ENCODE measurements at places on chromosomes 2 and 18.

DNA sequence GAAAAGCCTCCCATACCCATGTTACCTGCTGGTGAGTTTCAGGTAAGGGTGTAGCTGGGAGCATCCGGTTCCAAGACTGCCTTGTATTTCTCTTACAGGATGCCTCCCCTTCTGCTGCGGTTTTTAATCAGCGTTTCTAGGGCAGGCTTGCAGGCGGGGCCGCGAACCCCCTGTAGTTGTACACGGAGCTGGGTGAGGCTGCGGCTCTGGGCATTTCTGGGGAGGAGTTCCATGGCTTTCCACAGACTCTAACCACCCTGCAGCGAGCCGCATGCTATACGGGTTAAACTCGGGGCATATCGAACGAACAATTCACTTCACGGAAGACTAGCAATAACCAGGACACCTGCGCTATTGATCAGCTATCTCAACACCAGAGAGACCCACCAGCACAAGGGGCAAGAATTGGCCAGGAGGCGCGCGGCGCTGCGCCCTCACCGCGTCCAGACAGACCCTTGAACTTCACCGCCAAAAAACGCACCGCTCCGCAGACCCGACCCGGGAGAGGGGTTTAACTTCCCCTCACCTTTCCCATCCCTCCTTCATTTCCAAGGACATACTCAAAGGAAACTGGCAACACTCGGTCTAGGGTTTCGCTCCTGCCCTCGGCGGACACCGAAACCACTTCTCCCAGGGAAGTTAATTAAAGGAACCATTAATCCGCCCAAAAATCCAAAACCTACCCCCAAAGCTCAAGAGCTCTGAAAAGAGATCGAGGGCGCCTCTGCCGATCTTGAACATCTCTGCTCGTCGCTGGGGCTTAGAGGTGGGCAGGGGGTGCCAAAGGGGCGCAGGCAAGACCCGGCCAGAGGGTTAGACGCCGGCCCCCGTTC lies 909 bp downstream of the TGFA start:
- no peak for DNase-seq

DNA sequence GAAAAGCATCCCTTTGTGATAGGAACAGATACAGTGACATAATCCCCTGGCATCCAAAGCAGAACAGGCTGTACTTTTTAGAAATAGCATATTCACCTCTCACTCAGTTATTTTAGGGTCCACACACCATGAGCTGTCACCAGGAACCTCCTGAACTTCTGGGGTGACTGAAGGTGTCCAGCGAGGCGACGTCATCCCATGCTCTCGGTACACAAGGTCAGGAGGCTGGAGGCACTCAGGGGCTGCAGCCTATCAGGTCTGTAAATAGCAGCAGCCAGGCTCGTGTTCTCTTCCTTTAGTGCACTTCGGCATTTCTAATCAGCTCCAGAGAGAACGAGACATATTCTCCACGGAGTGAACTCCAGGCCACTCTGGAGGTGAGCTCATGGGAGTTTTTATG lies 98.3 kb downstream of the GATA6 start:
- DNase-seq: no peak

- DNase-seq: no peak
Measured at GRCh38 chr18:59426855-59427254, 67.8 kb upstream of the LMAN1 start.

GRCh38 chr2:151730262-151730975 lies 3.9 kb downstream of the NEB start:
- no peak for DNase-seq

- DNase-seq: no peak
Measured at GRCh38 chr2:74077636-74078035, 70.1 kb downstream of the BOLA3 start.
